NCI-H1092 treated with DMSO at 0.1 percent for 48 hours (cell line): ENCODE measurements at places on chromosomes 7 and 10.

- no peak for DNase-seq
Observed at GRCh38 chr7:24346716-24347115, 62.7 kb downstream of the NPY start.

DNA sequence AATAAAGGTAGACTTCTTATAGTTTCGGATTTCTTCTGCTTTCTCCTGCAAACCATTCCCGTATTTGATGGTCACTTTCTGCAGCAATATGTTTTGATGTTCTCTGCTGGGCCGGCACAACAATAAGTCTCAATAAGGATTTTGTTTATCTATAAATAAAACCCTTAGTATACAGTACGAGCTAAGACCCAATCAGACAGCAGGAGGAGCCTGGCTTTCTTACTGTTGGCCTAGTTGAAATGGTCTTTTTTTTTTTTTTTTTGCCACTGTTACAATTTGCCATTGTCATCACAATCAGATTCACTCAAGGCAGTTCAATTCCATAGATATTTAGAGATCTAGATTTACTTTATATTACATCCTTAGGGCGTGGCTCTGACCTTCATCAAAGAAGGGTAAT is 76.4 kb downstream of the PLXDC2 start:
- DNase-seq = no peak

DNA sequence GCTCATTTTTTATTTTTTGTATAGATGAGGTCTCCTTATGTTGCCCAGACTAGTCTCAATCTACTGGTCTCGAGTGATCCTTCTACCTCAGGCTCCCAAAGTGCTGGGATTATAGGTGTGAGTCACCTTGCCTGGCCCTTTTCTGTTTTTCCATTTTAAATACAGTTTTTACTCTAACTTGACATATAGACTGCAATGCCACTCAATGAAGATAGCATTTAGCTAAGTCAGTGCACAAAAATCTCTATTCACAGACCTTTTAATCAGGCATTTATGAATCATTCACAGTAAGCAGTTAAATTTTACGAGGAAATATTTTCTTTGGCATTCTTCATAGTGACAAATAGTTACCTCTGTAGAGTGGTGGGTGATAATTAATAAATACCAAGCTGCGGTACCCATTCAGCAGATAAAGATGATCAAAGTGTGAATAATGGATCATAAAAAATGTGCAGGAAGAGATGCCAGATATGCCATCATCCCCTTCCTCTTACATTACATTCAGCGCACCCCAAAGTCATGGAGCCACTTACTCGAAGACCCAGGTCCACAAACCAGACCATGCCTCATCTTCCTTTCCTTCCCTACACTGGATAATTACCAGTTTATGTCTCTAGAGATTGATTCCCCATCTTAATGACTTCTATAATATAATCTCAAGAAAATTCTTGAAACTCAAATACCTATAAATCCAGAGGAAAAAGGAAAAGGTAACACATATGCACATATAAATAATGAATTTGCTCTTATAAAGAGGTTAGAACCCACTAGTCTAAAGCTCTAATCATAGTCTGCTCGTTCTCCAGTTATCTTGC is 56.0 kb downstream of the UBE2H start:
- DNase-seq = no peak

- DNase-seq = no peak
Observed at GRCh38 chr10:90205340-90205739, 503.9 kb downstream of the KIF20B start.

- DNase-seq = no peak
Observed at GRCh38 chr7:96055717-96056116, 266.2 kb downstream of the SLC25A13 start.

GRCh38 chr10:124550293-124551034 is 88.8 kb downstream of the LHPP start:
- DNase-seq = no peak

DNA sequence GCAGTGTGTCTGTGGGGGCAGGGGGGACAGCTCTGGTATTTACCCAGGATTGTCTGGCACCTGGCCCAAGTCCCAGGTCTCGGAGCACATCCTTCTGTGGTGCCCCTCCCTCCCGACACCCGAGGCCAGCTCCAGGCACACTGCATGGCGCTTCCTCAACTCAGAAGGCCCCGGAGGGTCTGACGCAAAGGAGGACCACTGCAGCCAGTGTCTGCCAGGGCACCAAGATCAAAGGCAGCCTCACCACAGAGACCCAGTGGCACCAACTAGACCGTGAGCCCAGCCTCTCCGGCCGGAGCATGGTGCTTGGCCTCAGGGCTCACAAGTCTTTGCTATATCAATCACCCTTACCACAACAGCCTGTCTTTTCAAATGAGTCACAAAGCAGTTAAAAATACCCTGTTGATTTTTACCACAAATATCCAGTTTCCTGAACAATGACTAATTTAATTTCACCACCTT is 99.3 kb upstream of the DDC start:
- DNase-seq = no peak

- no peak for DNase-seq
Observed at GRCh38 chr7:104981672-104982037, 32.4 kb upstream of the KMT2E start.

GRCh38 chr7:43636093-43636492 is 53.2 kb downstream of the STK17A start:
- peak; percentile 11 for DNase-seq

GRCh38 chr10:61662794-61663259 is at the start of gene CABCOCO1:
Gene CABCOCO1 (plus strand): TSS chr10:61662929. CDS start chr10:61662973, 44 bp downstream.
- peak; percentile 57 for DNase-seq

- DNase-seq = no peak
Observed at GRCh38 chr7:99092064-99092720, 51.7 kb downstream of the SMURF1 start.

DNA sequence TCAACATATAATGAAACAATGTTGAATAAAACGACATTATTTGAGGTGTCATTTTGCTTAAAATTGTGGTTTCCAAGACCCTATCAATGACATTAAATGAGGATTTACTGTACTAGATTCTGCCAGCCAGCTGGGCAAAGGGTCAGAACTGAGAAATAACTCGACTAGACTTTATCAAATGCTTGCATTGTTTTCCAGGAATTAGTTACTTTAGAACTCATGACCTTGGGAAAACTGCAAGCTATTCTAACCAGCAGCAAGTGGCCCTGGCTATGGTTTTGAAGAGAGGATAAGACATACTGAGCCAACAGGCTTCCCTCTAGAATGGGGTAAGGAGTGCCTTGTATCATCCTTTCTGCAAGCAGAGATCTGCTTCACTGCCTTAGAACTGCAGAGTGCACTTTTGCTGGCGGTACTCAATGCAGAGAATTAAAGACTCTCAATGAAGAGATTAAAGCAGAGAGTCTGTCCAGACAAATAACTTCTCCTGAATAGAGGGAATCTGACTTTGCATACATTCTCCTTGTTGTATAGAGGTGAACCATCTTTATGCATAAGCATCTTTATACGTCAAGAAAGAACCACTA is 281.5 kb downstream of the ARL4A start:
- no peak for DNase-seq

DNA sequence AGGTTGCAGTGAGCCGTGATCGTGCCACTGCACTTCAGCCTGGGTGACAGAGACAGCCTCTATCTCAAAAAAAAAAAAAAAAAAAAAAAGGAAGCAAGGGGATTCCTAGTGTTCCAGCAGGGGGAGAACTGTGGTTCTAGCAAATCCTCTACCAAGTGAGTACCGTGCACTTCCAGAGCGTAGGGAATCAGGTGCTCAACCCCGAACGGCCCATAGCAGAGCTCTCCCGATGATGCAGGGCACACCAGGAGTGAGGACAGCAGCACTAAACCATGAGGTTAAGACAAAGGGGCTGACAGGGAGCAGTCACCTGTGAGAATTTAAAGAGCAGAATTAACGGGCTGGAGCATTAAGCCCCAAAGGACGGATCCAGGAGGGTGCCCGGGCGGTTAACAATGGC is 173.6 kb downstream of the PTPRN2 start:
- DNase-seq = peak; percentile 82

DNA sequence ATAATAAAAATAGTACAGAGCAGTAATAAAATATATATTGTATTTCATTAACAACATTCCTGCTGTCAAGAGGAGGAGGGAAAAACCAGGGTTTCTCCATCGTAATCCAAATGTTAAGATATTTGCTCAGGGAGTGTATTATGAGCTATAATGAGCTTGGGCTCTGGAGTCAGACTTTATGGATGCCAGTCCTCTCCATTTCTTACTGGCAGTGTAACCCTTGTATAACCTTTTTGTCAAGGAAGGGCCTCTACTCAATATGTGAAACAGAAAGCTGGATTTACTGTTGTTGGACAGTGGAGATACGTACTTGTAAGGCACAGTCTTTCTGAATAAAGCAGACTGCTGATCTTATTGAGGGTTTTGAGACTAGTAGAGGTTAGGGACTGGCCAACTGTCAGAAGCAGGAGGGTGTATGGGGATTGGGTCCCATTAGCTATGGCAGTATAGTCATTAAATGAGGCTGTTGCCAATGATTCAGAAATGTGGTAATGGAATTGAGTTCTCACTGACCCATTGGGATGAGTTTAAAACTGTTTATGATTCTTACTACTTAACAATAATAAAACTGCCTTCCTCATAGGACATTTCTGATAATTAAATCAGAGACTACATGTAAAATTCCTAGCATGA is 56.5 kb downstream of the ZNF277 start:
- no peak for DNase-seq

- no peak for DNase-seq
Observed at GRCh38 chr7:8125680-8126444, 136.1 kb downstream of the ICA1 start.

DNA sequence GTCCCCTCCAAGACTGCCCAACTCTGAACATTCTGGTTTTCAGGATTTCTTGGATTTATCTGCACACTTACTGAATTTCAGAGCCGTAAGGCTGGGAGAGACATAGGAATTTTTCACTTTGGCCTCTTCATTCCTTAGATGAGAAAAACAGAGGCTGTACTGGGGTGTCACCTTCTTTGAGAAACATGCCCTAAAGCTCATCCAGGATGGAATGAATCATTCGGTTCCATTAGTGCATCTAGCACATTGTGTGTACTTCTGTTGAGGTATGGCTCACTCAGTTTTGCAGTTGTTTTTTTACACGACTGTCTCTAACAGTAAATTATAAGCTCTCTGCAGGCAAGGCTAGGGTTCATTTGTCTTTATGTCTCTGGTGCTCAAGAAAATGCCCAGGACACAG is 383.4 kb downstream of the GATA3 start:
- no peak for DNase-seq

- DNase-seq = no peak
Observed at GRCh38 chr7:71325151-71325550, 193.2 kb downstream of the GALNT17 start.

- peak; percentile 26 for DNase-seq
Observed at GRCh38 chr10:35336921-35337823, 863 bp downstream of the CCNY start.

DNA sequence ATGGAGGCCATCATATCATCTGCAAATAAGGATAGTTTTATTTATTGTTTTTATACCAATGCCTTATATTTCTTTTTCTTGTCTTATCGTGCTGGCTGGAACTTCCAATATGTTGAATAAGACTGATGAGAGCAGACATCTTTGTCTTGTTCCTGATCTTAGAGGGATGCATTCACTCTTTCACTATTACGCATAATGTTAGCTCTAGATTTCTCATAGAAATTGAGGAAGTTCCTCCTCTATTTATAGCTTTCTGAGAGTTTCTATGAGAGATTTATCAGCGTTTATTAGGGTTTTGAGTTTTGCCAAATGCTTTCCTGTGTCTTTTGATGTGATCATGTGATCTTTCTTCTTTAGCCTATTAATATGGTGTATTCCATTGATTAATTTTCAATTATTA is 49.3 kb downstream of the COL28A1 start:
- DNase-seq = no peak

GRCh38 chr7:129617178-129617577 is 5.7 kb downstream of the NRF1 start:
- DNase-seq = no peak

- DNase-seq = no peak
Observed at GRCh38 chr7:53302496-53303246, 267.2 kb downstream of the POM121L12 start.

GRCh38 chr7:106914018-106914607 is 49.0 kb downstream of the PIK3CG start:
- DNase-seq = no peak

GRCh38 chr7:151658778-151659177 is 139.1 kb upstream of the RHEB start:
- no peak for DNase-seq

GRCh38 chr10:24381235-24382010 is 172.5 kb downstream of the KIAA1217 start:
- no peak for DNase-seq

GRCh38 chr7:3149231-3149995 is 105.7 kb upstream of the CARD11 start:
- no peak for DNase-seq

DNA sequence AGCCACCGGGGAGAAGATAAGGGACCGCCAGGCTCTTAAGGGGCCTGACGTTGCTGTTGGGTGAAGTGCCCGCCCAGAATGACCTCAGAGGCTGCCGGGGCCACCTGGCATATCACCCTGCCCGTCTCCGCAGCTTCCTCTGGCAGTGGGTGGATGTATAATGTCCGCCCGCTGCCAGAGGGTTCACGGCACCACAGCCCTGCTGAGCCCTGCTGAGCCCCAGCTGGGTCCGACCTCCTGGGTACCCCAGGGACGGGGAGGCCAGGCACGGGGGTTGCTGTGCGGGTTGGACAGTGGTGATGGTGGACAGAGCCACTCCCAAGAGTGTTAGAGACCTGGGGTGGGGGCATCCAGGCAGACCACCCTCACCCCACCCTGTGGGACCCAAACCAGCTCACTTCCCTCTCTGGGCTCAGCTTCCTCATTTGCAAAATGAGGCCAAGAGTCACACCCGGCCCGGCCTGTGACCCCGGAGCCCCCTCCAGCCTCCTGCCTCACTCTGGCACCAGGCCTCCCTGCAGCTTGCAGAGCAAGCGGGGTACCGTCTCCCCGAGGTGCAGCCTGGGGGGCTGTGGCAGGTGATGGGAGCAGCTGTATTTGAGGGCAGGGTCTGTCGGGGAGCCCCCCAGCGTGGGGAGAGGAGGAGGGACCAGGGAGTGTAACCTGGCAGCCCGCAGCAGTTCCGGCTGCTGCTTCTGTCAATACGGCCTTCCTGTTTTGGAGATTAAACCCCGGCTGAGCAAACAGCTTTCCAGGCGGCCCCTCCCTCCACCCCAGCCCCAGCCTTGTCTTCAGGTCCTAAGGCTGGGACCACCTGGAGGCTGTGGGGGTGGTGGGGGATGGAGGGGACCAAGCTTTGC is 8.4 kb upstream of the LFNG start:
- DNase-seq = peak; percentile 90

GRCh38 chr7:100720671-100721504 is 620 bp downstream of the EPO start:
- no peak for DNase-seq

GRCh38 chr7:1898628-1899185 is 228.6 kb downstream of the ELFN1 start:
- no peak for DNase-seq

GRCh38 chr10:90642136-90642535 is 215.7 kb downstream of the HTR7 start:
- no peak for DNase-seq
